ENCODE measurements at places on chromosomes 2 and 18. TPM values are rescaled to one million over a fixed set of nuclear protein-coding genes. Genes with fewer than 3 reads are reported as not detected.

DNA sequence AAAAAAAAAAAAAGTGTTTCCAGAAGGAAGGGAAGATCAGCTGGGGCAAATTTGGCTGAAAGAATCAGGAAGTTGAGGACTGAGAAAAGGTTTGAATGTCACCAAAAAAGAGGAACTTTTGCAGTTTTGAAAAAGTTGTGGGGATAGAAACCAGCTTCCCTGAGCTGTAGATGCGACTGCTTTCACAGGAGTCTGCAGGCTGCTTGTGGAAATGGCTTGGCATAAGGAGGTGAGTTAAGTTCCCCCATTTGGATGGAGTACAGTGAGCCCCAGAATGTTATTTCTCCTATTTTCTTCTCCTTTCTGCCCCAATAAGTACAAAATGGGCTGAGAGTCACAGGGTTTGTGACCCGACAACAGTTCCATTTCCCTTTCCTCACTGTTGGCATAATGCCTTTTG, 16.5 kb upstream of the ME2 start:
- DNase-seq, result no peak

Gene CCDC74B
- 3.2 TPM for total RNA-seq

DNA sequence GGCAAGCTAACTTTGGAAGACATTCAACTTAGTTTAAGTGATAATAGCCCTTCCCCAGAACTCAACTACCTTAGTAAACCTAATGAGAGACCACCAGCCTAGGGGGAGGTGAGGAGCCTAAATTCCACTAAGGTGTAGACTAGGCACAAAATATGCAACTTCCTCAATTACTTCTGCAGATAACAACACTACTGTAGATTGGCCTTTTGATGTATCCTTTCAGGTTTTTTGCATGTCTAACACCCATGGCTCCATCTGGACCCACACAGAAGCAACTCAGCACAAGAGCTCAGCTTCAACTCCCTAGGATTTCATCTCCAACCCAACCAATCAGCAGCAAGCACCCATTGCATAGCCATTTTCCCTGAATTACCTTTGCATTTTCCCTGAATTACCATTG, 353.3 kb downstream of the AKAIN1 start:
- DNase-seq, result no peak

DNA sequence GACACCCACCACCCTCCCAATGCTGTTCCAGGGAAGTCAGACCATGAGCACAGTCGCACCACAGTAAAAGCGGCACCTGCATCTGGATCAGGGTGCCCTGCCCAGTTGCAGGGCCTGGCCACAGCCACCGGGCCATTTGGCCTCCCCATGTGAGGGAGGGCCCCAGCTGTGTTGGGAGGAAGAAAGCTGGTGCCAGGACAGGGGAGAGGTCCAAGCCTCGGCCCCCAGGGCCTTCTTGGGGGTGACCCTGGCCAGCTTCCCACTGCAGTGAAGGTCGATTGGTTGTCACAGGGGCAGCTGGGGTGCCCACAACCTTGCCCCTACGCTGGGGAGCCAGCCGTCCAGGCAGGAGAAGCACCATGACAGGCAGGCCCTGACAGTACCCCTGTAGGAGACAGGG, 183.2 kb upstream of the RAB6C start:
- DNase-seq, result no peak

DNA sequence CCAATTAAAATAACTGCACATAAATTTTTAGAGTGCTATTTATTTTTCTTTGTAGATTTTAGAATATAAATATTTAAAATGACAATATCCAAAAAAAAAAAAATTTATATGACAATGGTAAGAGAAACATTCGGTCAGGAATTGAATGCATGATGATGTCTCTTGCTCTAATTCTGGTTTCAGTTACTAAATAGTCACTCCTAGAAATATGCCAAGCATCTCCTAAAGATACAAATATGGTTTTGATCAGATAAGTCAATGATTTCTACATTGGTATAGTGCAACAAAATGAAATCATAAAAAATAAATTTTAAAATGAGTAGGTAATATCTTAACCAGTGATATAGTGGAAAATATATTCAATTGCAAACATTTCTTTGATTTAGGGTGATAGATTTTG, 95.9 kb upstream of the ACKR3 start:
- DNase-seq, result no peak

DNA sequence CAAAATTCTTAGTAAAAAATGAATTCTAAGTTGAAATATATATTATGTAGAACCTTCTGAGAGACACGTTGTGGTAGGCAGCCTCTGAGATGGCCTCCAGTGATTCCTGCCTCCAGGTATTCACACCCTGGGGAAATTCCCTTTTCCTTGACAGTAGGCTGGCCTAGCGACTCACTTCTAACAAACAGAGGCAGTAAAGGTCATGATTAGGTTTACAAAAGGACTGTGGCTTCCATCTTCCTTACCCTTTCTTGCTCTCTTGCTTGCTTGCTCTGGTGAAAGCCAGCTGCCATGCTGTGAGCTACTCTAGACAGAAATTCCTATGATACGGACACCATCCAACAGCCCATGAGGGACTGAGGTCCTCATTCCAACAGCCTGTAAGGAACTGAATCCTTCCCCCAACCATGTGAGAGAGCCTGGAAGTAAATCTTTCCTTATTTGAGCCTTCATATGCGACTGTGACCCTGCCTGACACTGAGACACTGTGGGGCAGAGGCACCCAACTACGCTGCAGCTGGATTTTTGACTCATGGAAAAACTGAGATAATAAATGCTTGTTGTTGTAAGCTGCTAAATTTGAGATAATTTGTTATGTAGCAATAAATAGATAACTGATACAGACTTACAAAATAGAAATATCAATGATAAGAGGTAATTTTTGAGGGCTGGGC, 32.7 kb upstream of the SERTAD2 start:
- DNase-seq, result no peak

Gene DSG4
- total RNA-seq, result 0.07 TPM

Measured in HCT116 (cell line).